ENCODE measurements at places on chromosomes 4 and X. TPM values are rescaled to one million over a fixed set of nuclear protein-coding genes. Genes with fewer than 3 reads are reported as not detected.

DNA sequence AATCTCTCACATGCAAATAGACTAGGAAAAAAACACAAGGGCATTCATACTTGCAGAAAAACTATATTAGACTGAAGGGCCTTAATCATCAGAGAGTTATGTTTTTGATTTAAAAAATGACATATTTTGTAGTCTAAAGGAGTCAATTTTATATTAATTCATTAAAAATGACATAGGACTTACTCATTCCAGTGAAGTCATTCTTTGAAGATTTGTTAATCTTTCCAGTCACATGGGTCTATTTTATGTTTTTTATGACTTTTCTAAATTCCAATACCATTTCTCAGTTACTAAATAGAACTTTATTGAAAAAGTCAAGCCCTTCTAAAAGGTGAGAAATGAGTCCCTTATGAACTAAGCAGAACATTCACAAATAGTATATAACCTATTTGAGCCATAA lies 743.8 kb upstream of the INTU start:
- DNase-seq, result peak; percentile 43

- DNase-seq, result peak; percentile 26
Observed at GRCh38 chrX:1462596-1463251, 10.0 kb upstream of the ASMTL start.

DNA sequence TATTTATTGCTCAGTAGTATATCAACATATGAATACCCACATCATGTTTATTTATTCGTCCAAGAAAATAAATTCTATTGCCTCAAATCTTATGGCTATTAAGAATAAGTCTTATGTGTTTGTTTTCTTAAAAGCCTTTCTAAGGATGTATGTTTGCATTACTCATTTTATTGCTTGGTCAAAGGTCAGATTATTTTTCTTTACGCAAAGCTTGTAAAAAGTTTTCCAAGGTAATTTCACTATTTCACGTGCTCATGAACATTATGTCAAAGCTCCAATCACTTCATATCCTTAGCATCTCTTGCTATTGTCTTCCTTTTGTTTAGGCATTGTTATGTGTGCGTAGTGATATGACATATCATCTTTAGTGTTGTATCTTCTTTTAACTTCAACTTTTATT lies 258.5 kb upstream of the FSTL5 start:
- DNase-seq, result no peak

GRCh38 chr4:186719925-186720694 lies 3.5 kb downstream of the FAT1 start:
- no peak for DNase-seq

DNA sequence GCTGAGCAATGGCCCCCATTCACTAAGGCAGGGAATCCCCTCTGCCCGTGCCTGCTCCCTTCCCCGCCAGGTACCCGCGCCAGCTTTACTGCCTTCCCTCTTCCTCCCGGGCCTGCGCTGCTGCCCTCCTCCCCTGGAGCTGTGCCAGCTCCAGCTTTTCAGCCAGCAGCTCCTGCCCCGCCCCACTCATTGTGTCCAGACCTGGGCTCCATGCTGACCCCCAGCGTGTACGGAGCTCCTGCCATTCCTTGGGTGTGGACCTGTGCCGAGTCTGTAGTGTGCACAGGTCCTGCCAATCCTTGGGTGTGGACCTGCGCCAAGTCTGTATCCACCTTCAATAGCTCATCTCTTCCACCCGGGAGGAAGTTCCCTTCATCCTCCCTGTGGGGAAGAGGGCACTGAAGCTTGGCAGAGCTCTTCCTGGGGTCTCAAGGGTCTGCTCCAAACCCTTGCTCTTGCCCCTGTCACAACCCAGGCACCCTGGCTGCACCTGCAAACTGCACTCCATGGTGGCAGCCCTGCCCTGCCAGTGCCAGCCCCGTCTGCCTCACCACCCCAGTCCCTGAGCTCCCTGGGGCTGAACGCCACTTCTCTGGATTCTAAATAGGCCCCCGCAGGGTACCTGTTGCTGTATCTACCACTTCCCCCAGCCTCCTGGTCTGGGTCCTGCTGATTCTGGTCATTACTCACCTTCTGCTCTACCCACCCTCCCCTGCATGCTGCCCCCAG lies 63.9 kb downstream of the TRMT44 start:
- no peak for DNase-seq

DNA sequence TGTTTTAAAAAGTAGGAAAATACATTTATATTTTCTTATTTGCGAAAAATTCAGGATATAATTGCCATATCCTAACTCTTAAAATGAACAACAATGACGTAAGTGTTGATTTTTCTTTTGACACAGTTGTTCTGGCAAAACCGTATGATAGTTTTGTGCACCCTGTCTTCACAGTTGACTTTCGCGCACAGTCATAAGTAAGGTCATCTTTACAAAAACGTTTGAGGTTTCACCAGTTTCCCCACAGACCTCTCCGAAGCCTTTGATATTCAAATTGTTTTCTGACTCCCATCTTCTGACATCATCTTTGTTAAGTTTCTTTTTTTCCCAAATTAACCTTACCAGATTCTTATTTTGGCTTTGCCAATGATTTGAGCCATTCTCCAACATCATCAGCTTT lies 48.1 kb upstream of the ATXN3L start:
- DNase-seq, result no peak

GRCh38 chr4:73185903-73186302 lies 72.7 kb downstream of the ANKRD17 start:
- DNase-seq, result no peak

DNA sequence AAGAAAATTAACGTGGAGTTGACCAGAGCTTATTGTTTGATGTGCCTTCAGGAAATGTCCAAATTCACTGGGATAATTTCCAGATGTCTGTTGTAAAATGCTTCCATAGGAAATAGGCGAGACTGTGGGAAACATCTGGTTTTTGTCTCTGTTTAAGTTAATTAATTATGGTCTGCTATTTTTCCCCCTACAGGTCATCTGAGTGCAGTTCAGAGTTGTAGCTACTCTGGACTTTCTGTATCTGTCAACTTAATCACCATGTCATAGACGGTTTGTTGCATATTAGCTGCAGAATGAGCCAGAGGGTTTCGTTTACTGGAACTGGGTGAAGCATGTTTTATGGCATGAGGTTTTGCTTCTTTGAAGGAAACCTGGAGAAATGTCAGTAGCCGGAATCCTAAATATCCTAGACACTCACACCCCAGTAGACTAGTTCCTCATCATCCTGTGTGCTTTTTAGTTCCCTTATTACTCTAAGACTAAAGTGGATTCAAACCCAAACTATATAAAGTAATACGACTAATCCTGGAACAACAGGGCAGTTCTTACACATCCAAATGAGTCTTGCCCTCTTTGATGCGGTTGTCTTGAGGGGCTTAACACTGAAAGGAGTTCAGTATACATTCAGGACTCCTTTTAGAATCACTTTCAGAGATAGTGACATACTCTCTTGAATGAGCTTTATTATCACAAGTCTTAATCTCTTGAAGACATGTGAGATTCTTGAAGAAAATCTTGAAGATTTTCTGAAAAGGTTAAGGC lies 62.5 kb downstream of the PPEF1 start:
- no peak for DNase-seq

DNA sequence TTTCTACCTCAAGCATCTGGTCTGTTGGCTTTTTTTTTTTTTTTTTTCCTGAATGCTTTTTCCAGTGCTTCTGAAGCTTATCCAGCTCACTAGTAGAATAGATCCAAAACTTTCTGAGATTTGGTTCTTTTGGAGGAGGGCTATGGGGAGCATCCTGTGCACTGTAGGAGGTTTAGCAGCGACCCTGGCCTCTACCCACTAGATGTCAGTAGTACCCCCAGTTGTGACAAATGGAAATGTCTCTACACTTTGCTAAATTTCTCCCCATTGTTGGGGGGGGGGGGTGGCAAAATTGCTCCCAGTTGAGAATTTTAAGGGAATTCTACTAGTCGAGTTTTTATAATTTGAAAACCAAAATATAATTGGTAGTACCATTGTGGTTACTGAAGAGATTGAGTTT lies 23.0 kb upstream of the PPA2 start:
- no peak for DNase-seq

GRCh38 chrX:150146271-150146896 lies 208.1 kb upstream of the EOLA2 start:
- no peak for DNase-seq

DNA sequence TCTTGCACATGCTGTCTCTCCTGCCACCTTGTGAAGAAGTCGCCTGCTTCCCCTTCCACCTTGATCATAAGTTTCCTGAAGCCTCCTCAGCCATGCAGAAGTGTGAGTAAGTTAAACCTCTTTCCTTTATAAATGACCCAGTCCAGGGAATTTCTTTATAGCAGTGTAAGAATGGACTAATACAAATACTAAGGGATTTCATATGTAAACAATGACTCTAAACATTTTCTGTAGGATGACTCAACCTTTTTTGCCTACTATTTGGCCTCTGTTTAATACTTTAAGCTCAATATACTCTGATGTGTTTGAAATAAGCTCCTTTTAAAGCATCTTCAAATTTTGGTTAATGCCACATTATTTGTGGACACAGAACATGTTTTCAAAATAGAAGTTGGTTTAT lies 813.5 kb upstream of the SLIT2 start:
- DNase-seq, result peak; percentile 65

DNA sequence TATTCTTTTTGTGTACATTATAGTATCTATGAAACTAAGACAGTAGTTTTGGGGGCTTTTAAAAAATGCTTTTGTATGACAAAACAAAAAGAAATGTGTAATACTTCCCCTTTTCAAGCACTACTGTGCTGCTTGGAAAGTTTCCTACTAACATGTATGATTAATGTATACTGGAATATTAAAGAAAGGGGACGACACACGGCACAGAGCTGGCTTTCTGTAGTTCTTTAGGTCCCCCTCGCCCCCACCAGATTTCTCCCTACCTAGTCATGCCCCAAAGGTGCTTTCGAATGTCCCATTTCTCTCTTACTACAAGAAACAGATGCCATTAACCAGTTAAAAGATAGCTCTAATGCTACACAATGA lies 1.6 kb upstream of the AP1S2 start:
- no peak for DNase-seq

GRCh38 chr4:118983293-118983692 lies 94.6 kb downstream of the SYNPO2 start:
- no peak for DNase-seq

VCX3B gene
- 0.26 TPM for total RNA-seq

RBM46 gene
- 0.53 TPM for total RNA-seq
